Calu3 (cell line): ENCODE measurements at places on chromosomes 3 and 15.

- DNase-seq = no peak
Observed at GRCh38 chr3:12807601-12808359, 11.3 kb downstream of the CAND2 start.

GRCh38 chr3:78565712-78566111 lies 1202.1 kb downstream of the ROBO1 start:
- no peak for DNase-seq

DNA sequence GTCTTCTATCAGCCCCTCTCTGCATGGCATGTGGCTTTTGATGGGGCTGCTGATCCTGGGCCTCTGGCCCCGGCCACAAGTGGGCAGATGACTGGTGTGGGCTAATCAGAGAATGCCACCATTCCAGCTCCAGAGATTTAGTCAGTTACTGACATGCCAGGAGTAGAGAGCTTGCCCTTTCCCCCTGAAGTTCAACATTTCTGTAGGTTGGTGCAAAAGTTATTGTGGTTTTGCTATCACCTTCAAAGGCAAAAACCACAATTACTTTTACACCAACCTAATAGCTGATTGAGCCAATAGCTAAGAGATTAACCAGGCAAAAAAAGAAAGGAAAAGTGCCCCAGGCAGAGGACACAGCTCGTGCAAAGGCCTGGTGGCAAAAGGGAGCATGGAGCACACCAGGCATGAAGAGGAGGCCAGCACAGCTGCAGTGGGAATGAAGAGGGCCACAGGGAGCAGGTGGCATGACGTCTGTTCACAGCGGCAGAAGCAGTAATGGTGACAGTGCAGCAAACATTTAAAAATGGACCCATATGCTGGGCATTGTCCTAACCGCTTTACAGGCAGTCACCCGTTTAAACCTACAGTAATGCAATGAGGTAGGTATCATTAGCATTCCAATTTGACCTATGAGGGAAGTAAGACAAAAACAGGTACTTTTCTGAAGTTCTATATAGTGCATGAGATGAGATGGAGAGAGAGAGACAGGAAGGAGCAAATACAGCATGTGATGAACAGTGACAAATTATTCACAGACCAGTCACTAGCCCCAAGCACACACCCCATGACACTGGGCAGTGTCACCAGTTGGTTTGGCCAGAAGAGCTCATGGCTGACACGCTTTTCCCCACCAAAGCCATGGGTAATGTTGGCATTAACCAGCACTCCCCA lies 373.0 kb upstream of the PROK2 start:
- DNase-seq = no peak

GRCh38 chr3:142152384-142152783 lies 3.0 kb upstream of the TFDP2 start:
- DNase-seq = peak; percentile 60

GRCh38 chr3:185082149-185082548 lies 70.7 kb downstream of the C3orf70 start:
- no peak for DNase-seq

DNA sequence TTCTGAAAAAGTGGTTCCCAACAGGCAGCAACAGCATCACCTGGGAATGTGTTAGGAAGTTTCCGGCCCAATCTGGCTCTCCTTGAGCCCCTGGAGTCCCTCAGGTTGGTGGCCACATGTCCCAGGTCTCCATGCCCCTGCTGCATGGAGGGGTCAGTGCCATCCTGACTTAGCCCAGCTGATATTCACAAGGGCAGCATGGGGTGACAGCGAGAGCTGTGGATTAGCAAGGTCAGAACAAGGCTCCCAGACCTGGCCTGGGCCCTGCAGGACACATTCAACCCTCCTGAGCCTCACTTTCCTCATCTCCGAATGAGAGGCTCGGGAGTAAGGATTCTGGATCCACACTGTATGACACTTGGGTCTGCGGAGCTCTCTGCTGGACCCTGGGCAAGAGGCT lies 243.8 kb upstream of the TLE3 start:
- no peak for DNase-seq

- DNase-seq = no peak
Observed at GRCh38 chr15:58992181-58992580, 4.7 kb downstream of the RNF111 start.

- DNase-seq = peak; percentile 63
Observed at GRCh38 chr3:9976721-9977709, 9.6 kb downstream of the EMC3 start.
